Esophagus muscularis mucosa (tissue), 4 donors: ENCODE measurements at places on chromosomes 12 and 14. TPM values are rescaled to one million over a fixed set of nuclear protein-coding genes. Genes with fewer than 3 reads are reported as not detected.

Gene RNASE1
- total RNA-seq, result 405 TPM

DNA sequence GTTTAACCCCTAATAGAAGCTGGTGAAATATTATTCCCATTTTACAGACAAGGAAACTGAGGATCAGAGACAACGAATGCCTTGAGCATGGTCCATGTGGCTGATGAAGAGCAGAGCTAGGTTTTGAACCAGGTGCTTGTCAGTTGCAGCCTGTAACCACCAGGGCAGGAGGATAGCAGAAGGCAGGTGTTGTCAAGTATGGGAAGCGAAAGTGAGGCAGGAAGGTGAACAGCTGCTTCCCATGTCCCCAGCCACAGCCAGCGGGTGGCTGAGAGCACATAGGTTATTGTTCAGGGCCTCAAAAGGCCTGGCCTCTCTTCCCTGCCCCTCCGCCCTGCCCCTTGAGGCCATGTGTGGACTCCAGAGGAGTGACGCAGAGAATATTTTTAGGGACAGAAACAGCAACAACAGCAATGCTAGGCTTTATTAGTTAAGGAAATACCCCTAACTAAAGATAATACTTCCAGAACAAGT is 39.6 kb downstream of the IQSEC3 start:
- no peak overlapping the region for H3K27ac ChIP-seq
- no peaks in the 10 kb centered on the region for H3K4me1 ChIP-seq
- DNase-seq, result no peak
- no peak overlapping the region for H3K4me3 ChIP-seq
- no peaks in the 10 kb centered on the region for H3K36me3 ChIP-seq
- H3K27me3 ChIP-seq, result no peaks in the 10 kb centered on the region

- H3K36me3 ChIP-seq, result no peaks in the 10 kb centered on the region
- no peak overlapping the region for H3K27ac ChIP-seq
- no peak overlapping the region for H3K4me3 ChIP-seq
- no peaks in the 10 kb centered on the region for H3K27me3 ChIP-seq
- peaks cover 24% of the 10 kb centered on the region for H3K4me1 ChIP-seq
These were observed 191.9 kb downstream of the EPS8 start for GRCh38 chr12:15597125-15597830.

- no peaks in the 10 kb centered on the region for H3K27me3 ChIP-seq
- H3K36me3 ChIP-seq, result no peaks in the 10 kb centered on the region
- no peak overlapping the region for H3K4me3 ChIP-seq
- H3K27ac ChIP-seq, result no peak overlapping the region
- peaks cover 20% of the 10 kb centered on the region for H3K4me1 ChIP-seq
These were observed 94.7 kb downstream of the DENND5B start for GRCh38 chr12:31496257-31496656.

- no peak overlapping the region for H3K4me3 ChIP-seq
- no peaks in the 10 kb centered on the region for H3K27me3 ChIP-seq
- H3K27ac ChIP-seq, result no peak overlapping the region
- no peaks in the 10 kb centered on the region for H3K4me1 ChIP-seq
- no peaks in the 10 kb centered on the region for H3K36me3 ChIP-seq
- no peak for DNase-seq
These were observed 10.2 kb downstream of the PZP start for GRCh38 chr12:9198012-9198411.

GRCh38 chr12:102347811-102348210 is 132.6 kb downstream of the IGF1 start:
- H3K27me3 ChIP-seq, result no peaks in the 10 kb centered on the region
- no peak overlapping the region for H3K27ac ChIP-seq
- no peaks in the 10 kb centered on the region for H3K36me3 ChIP-seq
